ENCODE measurements at places on chromosomes 4 and X. TPM values are rescaled to one million over a fixed set of nuclear protein-coding genes. Genes with fewer than 3 reads are reported as not detected.

MAGEB17 gene
- polyA plus RNA-seq: not detected

EDA2R gene
- not detected for polyA plus RNA-seq

ABCG2 gene
- 1.3 TPM for polyA plus RNA-seq

SPANXA1 gene
- polyA plus RNA-seq: not detected

CHRDL1 gene
- polyA plus RNA-seq: not detected

PAGE1 gene
- polyA plus RNA-seq: not detected

All from immature natural killer cell (primary cell).